Metanephros (tissue), 2 donors: ENCODE measurements at places on chromosomes 4 and X. TPM values are rescaled to one million over a fixed set of nuclear protein-coding genes. Genes with fewer than 3 reads are reported as not detected.

Gene MAGEB10
- total RNA-seq = not detected

Gene C4orf50
- total RNA-seq = 0.06 TPM

Gene FRMPD4
- total RNA-seq = 0.41 TPM

Gene RAB39B
- total RNA-seq = 2.0 TPM

Gene CXCL11
- not detected for total RNA-seq

Gene RBM47
- 115 TPM for total RNA-seq

Gene FOXO4
- 20.8 TPM for total RNA-seq

Gene STATH
- not detected for total RNA-seq

Gene SSX2B
- total RNA-seq = 0.35 TPM

Gene NRK
- total RNA-seq = 39.6 TPM

Gene PRDM5
- 27.0 TPM for total RNA-seq

Gene DMP1
- total RNA-seq = not detected

Gene SERPINA7
- total RNA-seq = not detected

Gene SMIM31
- not detected for total RNA-seq

Gene MAGEA8
- total RNA-seq = not detected

Gene PRSS12
- total RNA-seq = 10.8 TPM

Gene MAGEB17
- not detected for total RNA-seq

Gene PSAPL1
- not detected for total RNA-seq

Gene CSAG2
- total RNA-seq = not detected

Gene FAM47E
- total RNA-seq = 11.1 TPM

Gene ANOS1
- 7.4 TPM for total RNA-seq

Gene IL1RAPL2
- 1.6 TPM for total RNA-seq

Gene APOO
- total RNA-seq = 15.5 TPM

Gene SRPX2
- total RNA-seq = 17.9 TPM

Gene VGLL1
- 5.4 TPM for total RNA-seq

Gene ZMAT1
- 7.1 TPM for total RNA-seq

Gene TIGD4
- total RNA-seq = 2.2 TPM

Gene ELK1
- total RNA-seq = 18.6 TPM

Gene RAB41
- not detected for total RNA-seq

Gene BRCC3
- 13.1 TPM for total RNA-seq

Gene MAGEA2B
- not detected for total RNA-seq

Gene DEFB131A
- not detected for total RNA-seq

Gene HTN3
- total RNA-seq = not detected
